ENCODE measurements at places on chromosomes 4 and X. TPM values are rescaled to one million over a fixed set of nuclear protein-coding genes. Genes with fewer than 3 reads are reported as not detected.

BMX gene
- total RNA-seq, result 2.1 TPM

GATA1 gene
- total RNA-seq, result not detected

XIAP gene
- 29.4 TPM for total RNA-seq

FAM53A gene
- 5.8 TPM for total RNA-seq

SPARCL1 gene
- total RNA-seq, result not detected

SGMS2 gene
- total RNA-seq, result 25.6 TPM

SPP1 gene
- 3.7 TPM for total RNA-seq

CYBB gene
- total RNA-seq, result not detected

GAGE13 gene
- total RNA-seq, result 9.5 TPM

TENM3 gene
- total RNA-seq, result 39.3 TPM

TRIM61 gene
- total RNA-seq, result not detected

EREG gene
- 0.04 TPM for total RNA-seq

SPACA5 gene
- not detected for total RNA-seq

SLITRK2 gene
- total RNA-seq, result 0.72 TPM

PNMA6E gene
- not detected for total RNA-seq

NLGN3 gene
- total RNA-seq, result 0.68 TPM

P2RY4 gene
- not detected for total RNA-seq

RAB33A gene
- not detected for total RNA-seq

TMEM31 gene
- total RNA-seq, result not detected

NAA11 gene
- total RNA-seq, result 48.1 TPM

DCHS2 gene
- total RNA-seq, result 0.19 TPM

BST1 gene
- 14.3 TPM for total RNA-seq

PRRG1 gene
- total RNA-seq, result 7.0 TPM

GPR34 gene
- total RNA-seq, result not detected

CORIN gene
- 0.30 TPM for total RNA-seq

BRS3 gene
- not detected for total RNA-seq

SLC30A9 gene
- total RNA-seq, result 74.9 TPM

STATH gene
- total RNA-seq, result not detected

CNGA1 gene
- total RNA-seq, result 1.1 TPM

All from A375 (cell line).